ENCODE measurements at places on chromosomes 7 and 10. TPM values are rescaled to one million over a fixed set of nuclear protein-coding genes. Genes with fewer than 3 reads are reported as not detected.

SPDYE2 gene
- not detected for total RNA-seq

CCDC126 gene
- 3.2 TPM for total RNA-seq

ANKRD30A gene
- 1.4 TPM for total RNA-seq

TMEM139 gene
- total RNA-seq = 1.1 TPM

MYL7 gene
- not detected for total RNA-seq

SDHAF3 gene
- 20.7 TPM for total RNA-seq

PAPOLB gene
- total RNA-seq = not detected

IFIT1B gene
- total RNA-seq = not detected

Measured in A549 treated with CpdA at 1 μM for 4 hours (cell line).